ENCODE measurements at places on chromosomes 12 and 14. TPM values are rescaled to one million over a fixed set of nuclear protein-coding genes. Genes with fewer than 3 reads are reported as not detected.

The EXOC3L4 gene
- 1.8 TPM for total RNA-seq

The CIROP gene
- total RNA-seq: not detected

The MEG3 gene
- total RNA-seq: 150 TPM

The GATC gene
- 24.1 TPM for total RNA-seq

The CLEC4C gene
- not detected for total RNA-seq

The CYP46A1 gene
- 1.3 TPM for total RNA-seq

The PTPRB gene
- total RNA-seq: 9.9 TPM

The KRT78 gene
- total RNA-seq: not detected

The GZMB gene
- total RNA-seq: not detected

The FAIM2 gene
- total RNA-seq: 1.0 TPM

The TBX5 gene
- not detected for total RNA-seq

The CHURC1 gene
- 29.1 TPM for total RNA-seq

The CBLN3 gene
- total RNA-seq: 4.9 TPM

The PTGER2 gene
- not detected for total RNA-seq

The MYF6 gene
- total RNA-seq: not detected

The FIGNL2 gene
- 0.33 TPM for total RNA-seq

The OR4K17 gene
- total RNA-seq: not detected

The GLT8D2 gene
- total RNA-seq: 0.99 TPM

The SPTB gene
- 3.4 TPM for total RNA-seq

The OR6C2 gene
- total RNA-seq: not detected

The SMOC1 gene
- 5.3 TPM for total RNA-seq

The NTF3 gene
- not detected for total RNA-seq

The KRT77 gene
- not detected for total RNA-seq

The TEX52 gene
- not detected for total RNA-seq

The GPR162 gene
- total RNA-seq: not detected

The SERPINA5 gene
- 76.0 TPM for total RNA-seq

The TMEM106C gene
- 47.0 TPM for total RNA-seq

The USP44 gene
- total RNA-seq: 7.0 TPM

Measured in body of pancreas (tissue), 4 donors.